ENCODE measurements at places on chromosomes 1 and 21. TPM values are rescaled to one million over a fixed set of nuclear protein-coding genes. Genes with fewer than 3 reads are reported as not detected.
A peak's percentile ranks its signal among the peaks of the same experiment; 100 is the strongest.

Gene OR2L2
- total RNA-seq = not detected

Gene AGT
- total RNA-seq = under 0.01 TPM

Gene CD1C
- not detected for total RNA-seq

Gene FALEC
- total RNA-seq = not detected

Gene AMIGO1
- total RNA-seq = 1.6 TPM

Gene LCE2B
- total RNA-seq = not detected

Gene TFF2
- not detected for total RNA-seq

- peak; percentile 19 for DNase-seq
Observed at GRCh38 chr1:3069491-3070308, 697 bp downstream of the PRDM16 start.

DNA sequence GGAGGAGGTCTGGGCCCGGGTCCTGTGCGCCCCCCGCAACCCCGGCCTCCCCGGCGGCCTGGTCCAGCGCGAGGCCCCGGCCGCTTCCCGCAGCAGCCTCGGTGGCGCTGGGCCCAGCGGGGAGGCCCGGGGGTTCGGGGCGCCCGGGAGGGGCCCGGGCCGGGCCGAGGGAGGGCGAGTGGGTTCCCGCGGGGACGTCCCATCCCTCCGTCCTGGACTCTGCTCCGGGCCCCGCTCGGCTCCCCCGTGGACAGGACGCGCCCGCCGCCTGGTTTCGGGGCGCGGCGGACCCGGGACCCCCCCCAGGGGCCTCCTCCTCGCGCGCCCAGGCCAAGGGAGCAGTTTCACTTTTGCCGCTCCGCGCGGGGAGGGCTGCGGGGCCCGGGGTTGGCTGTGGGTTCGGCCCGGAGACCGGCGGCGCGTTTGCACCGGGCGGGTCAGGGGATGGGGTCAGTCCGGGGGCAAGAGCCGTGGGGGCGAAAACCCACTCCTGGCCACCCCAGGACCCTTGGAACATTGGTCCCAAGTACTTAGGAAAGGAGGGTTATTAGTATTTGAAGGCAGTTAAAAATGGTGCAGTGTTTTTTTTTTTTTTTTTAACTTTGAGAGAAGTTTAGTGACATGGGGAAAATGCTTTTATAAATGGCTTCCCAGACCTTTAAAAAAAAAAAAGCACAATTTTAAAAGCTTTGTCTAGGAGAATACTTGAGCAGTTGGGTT, 677 bp downstream of the AGPAT3 start:
- peak; percentile 15 for DNase-seq

DNA sequence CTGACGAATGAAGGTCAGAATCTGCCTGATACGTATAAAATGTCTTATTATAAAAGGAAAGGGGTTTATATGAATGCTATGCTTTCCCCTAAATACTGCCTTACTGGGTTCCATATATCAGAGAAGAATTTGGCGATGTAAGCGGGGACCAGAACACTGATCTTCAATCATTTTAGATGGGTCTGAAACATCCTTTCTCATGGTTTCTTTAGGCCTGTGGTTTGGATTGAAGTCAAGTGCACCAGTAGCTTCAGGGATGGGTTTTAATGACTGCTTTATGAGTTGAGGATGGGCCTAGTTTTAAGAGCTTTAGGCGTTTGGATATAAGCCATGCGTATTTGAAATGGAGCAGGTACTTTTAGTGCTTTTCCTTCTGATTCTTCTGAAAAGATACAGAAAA, 6.9 kb downstream of the FMN2 start:
- DNase-seq = no peak
